ENCODE measurements at places on chromosomes 1 and 21. TPM values are rescaled to one million over a fixed set of nuclear protein-coding genes. Genes with fewer than 3 reads are reported as not detected.

Gene LDLRAD1
- total RNA-seq = not detected

Gene SPATA6
- total RNA-seq = 14.7 TPM

Gene SPATA46
- not detected for total RNA-seq

Gene TENT5C
- total RNA-seq = 21.6 TPM

Gene BNIPL
- total RNA-seq = 0.15 TPM

Gene OR2T29
- not detected for total RNA-seq
